A549 treated with CORT108297 at 1 μM for 4 hours (cell line): ENCODE measurements at places on chromosomes 12 and 14. TPM values are rescaled to one million over a fixed set of nuclear protein-coding genes. Genes with fewer than 3 reads are reported as not detected.

TAS2R43 gene
- total RNA-seq: not detected in 5 replicates

PTPRR gene
- 0.24 to 0.45 TPM (median 0.37 TPM) in 5 replicates for total RNA-seq

RASAL1 gene
- 0.45 to 0.63 TPM (median 0.53 TPM) in 5 replicates for total RNA-seq

PIWIL1 gene
- 0.03 to 0.10 TPM in 2 of 5 replicates, not detected in the others for total RNA-seq

TNFAIP2 gene
- 327 to 421 TPM (median 389 TPM) in 5 replicates for total RNA-seq

OR11G2 gene
- not detected in 5 replicates for total RNA-seq

KRT74 gene
- not detected in 5 replicates for total RNA-seq

EIF2S3B gene
- 0.53 to 0.88 TPM (median 0.65 TPM) in 5 replicates for total RNA-seq

SLC5A8 gene
- not detected in 5 replicates for total RNA-seq

ANKRD33 gene
- 0.08 to 0.12 TPM in 2 of 5 replicates, not detected in the others for total RNA-seq

MUCL1 gene
- not detected in 5 replicates for total RNA-seq

CHMP4A gene
- 75.4 to 107 TPM (median 77.3 TPM) in 5 replicates for total RNA-seq

BIN2 gene
- 0.07 to 0.15 TPM (median 0.10 TPM) in 5 replicates for total RNA-seq
